Cerebellum (tissue), 4 donors: ENCODE measurements at places on chromosomes 6 and 20.

GRCh38 chr20:63177134-63177784 is 38.7 kb downstream of the YTHDF1 start:
- DNase-seq = peak; percentile 94

DNA sequence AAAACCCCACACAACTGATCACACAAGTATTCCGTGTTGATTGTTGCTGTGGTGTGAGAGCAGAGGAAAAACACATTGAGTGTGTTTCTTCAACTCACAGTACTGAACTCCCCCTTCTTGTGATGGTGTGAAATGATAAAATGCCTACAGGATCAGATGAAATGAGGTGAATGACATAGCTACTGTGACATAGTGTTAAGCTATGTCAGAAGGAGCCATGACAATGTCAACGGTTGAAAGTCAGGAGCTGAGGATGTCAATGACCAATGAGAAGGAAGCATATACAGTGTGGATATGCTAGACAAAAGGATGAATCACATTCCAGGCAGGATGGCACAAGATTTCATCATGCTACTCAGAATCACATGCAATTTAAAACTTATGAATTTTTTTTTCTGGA is 38.8 kb downstream of the WASF1 start:
- no peak for DNase-seq

DNA sequence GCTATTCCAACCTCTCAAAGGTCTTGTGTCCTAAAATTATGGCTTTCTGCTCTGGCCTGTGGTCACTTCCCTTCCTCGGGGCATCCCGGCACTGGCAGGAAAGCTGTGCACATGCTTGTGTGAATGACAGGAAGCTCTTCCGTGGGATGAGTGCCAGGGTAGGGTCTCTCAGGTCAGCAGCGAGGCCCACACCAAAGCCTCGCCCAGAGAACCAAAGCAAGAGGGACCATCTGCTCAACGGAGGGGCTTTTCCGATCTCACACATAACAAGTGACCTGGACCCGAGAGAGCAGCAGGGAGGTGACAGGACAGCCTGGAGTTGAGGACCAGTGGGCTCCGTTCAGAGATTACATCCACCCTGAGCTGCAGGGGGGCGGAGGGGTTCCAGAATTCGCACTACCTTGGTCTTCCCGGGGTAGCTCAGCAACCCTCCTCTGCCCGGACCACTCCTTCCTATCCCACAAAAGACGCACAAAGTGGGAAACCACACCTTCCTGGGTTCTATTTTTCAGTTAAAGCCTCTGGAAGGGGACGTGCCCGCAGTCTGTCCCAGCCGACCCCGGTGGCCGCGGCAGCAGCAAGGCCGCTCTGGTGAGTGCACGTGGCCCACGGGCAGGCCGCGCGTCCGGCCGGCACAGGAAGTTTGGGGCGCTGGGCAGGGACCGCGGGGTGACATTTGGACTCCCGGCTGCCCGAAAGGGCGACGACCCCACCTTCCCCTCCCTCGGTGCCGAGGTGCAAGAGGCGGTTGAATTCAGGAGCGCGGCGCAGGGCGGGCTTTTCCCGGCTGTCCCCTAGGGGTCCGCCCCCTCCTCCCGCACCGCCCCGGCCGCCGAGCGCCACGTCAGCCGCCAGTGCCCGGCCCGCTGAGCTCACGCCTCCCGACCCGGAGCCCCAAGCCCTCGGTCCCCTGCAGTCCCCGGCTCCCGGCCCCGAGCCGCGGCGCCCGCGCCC is 988 bp downstream of the TXNDC5 start:
- peak; percentile 33 for DNase-seq

DNA sequence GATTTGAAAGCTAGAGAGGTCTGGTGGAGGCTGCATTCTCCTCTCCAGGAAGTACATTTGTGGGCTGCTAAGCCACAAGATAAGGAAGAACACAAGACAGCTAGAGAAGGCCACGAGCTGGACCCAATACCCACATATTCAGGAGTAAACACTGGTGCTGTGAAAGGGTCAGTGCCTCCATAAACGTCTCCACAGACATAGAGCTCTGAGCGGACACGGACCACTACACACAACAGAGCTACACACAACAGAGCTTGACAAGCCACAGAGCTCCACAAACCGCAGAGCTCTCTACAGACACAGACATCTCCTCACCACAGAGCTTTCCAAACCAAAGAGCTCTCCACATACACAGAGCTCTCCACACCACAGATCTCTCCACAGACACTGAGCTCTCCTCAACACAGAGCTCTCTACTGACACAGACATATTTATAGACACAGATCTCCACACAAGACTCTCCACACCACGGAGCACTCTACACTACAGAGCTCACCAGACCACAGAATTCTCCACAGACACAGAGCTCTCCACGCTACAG is 51.9 kb downstream of the ERMARD start:
- DNase-seq = no peak

DNA sequence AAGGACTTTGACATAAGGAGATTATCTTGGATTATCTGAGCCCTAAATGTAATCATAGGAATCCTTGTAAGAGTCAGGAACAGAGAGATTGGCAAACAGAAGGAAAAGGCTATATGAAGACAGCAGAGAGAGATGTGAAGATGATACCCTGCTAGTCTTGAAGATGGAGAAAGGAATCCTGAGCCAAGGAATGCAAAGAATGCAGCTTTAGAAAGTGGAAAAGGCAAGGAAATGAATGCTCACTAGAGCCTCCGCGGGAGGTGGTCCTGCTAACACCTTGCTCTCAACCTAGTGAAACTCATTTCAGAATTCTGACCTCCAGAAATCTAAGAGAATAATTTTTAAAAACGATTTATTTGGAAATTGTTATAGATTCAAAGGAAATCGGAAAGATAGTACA is 117.1 kb downstream of the TBXT start:
- no peak for DNase-seq

- DNase-seq = no peak
Observed at GRCh38 chr20:14928083-14928482, 590.7 kb upstream of the FLRT3 start.

DNA sequence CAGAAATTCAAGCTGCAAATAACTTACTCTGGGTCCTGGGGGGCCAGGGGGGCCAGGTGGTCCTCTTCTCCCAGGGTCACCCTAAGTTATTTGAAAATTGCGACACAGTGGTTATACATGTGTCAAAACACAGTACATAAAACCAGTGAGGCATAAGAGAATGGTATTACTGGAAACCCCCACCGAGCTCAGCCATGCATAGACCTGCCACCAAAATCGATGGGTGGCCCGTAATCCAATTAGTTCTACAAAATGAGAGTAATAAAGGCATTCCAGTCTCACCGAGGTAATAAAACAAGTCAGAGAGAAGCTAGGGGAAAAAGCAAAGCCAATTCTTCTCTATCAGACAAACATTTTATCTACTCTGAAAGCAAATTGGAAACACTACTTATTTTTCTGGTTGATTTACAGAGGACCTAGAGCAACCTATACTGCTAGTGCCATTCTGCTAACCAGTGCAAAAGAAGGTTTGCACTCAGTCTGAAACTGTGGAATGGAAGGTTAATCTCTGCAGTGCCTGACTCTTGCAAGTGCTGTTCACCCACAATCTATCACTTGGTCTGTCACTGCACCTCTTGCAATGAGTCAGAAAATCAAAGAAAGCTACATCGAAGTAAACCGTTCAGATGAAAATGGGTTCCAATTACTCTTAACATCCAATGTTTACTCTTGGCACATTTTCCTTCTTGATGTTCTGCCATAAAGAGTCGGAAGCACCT is 32.4 kb downstream of the COL9A1 start:
- no peak for DNase-seq

DNA sequence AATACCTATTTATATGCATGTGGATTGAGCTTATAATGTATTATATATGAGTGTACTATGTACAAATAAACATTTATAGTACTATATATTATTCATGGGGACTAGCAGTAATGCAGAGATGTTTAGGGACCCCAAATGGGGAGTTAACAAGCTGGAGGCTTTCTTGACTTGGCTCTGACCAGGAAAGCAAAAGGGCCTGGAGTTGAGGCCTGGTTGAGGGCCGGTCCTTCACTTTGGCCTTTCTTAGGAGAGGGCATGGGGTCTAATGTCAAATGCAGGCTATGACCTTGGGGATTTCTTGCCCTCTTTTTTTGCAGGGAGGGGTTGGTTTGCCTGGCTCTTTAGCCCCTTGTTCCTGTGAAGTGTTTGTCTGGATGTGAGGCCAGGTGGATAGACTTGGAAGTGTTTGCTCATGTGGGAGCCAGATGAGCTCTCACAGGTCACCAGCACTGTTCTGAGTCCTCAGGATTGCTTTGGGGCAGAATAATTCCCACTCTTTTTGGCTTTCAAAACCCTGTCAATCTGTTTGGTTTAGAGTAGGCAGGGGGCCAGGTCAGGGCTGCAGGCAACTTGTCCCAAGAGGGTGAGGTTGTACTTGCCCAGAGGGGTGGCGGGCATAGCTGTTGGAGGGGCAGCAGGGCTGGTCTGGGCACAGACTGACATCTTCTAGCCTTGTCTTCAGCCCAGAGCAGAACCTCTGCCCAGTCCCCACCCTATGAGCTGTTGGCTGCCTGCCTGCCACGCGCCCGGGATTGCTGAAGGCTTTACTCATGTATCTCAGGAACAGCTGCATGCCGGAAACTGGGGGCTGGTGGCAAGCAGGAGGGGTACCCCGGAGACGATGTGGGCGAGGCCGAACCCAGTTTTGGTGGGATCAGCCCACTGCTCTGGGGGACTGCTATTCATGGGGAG is 14.6 kb downstream of the TJAP1 start:
- DNase-seq = no peak

DNA sequence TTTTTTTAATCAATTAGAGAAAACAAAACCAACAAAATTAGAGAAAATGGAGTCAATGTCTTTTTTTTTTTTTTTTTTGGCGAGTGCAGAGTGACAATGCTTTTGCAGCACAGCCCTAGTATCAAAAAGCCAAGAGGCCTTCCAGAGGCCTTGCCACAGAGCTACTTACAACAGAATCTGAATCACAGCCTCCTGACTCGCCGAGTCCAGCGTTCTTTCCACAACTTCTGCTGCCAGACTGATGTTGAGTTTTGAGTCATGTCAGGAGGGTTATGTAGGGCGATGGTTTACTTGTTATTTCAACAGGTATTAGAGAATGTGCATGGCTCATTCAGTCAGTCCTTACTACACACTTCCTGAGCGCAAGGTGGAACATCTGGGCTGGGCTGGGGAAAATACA is 88.6 kb downstream of the FNDC1 start:
- DNase-seq = no peak

GRCh38 chr6:139659711-139660110 is 285.3 kb upstream of the CITED2 start:
- DNase-seq = no peak

- no peak for DNase-seq
Observed at GRCh38 chr20:40090236-40090635, 598.8 kb downstream of the MAFB start.

- DNase-seq = no peak
Observed at GRCh38 chr6:79707621-79708020, 76.5 kb downstream of the SH3BGRL2 start.

DNA sequence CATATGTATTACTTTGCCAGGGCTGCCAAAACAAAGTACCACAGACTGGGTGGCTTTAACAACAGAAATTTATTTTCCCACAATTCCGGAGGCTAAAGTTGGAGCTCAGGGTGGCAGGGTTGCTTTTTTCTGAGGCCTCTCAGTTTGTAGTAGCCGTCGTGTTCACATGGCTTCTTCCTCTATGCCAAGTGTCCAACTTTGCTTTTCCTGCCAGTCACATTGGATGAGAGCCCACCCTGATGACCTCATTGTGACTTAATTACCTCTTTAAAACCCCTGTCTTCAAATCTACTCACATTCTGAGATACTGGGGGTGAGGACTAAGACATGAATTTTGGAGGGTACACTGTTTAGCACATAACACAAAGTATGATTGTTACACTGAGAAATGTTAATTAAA is 9.9 kb upstream of the ECT2L start:
- peak; percentile 10 for DNase-seq

- DNase-seq = no peak
Observed at GRCh38 chr6:168601111-168601510, 160.1 kb downstream of the SMOC2 start.

DNA sequence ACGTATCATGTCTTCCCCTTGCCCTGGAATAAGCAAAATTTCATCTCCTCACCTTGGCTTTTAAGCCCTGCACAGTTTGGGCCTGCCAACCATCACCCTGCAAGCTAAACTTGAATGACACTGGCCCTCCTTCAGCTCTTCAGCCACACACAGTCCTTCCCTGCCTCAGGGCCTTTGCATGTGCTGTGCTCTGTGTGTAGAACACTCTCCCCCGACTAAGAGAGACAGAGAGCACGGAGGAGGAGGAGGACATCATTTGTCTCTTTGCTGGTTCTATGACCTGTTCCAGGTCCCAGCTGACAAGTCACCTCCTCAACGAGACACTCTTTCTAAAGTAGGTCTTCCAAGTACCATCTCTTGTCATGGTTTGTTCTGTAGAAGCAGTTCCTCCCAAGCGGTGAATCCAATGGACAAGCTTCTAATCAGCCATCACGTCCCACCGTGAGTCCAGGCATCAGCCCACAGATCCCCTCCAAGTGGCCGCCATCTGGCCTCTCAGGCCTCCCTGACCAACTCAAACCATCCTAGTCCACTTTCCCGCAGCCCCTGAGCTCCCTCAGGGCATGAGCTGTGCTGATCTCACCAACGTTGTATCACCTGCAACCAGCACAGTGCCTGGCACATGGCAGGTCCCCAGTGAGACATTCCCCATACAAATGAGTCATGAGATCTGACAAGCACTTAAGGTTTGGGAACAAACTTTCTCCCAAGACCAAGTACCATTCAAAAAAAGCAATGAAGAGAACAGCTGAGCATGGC is 30.5 kb downstream of the NFATC2 start:
- DNase-seq = no peak

DNA sequence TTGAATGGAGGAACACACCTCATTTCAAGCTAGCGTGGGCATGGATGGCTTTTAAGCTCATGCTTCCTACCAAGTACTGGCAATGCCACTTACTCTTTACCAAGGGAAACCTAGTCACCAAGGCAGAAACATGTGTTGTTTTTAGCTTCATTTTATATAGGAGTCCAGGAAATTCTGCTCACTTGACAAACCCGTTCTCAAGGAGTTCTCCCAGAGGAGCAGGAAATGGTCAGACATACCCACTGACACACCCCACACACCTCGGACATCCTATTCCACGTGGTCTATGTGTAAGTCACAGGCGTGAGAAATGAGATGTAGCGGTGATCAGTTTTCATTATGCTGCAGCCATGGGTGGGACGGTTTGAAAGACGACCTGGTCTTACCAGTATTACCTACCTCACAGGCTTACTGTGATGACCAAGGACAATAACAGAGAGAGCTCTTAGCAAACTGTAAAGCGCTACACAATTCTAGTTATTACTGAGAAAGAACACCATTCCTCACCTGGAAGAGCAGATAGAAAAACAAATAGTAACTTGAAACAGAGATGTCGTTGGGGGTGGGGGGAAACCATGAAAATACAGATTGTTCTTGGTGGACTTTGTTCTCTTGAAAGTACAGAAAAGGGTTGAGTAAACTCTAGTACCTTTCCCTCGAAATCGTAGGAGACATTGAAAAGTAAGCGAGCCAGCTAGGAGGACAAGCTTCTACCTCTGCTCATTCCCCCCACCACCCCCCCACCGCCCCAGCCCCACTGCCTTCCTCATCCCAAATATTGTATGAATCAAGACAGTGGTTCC is 1.7 kb downstream of the CNKSR3 start:
- DNase-seq = no peak

GRCh38 chr6:30954631-30955366 is 14.0 kb downstream of the MUCL3 start:
- DNase-seq = no peak

- DNase-seq = no peak
Observed at GRCh38 chr6:101344885-101345284, 48.6 kb upstream of the GRIK2 start.

GRCh38 chr6:22873513-22874136 is 304.3 kb downstream of the HDGFL1 start:
- DNase-seq = no peak
